Activated T-helper 1 cell treated with anti-CD3 and anti-CD28 coated beads, Interleukin-12 subunit alpha, Interleukin-12 subunit beta, Interleukin-2, Interleukin-4 antibody, amounts not matched to agents 30 ng/mL and 10 ng/mL and 1 ng/mL, durations not matched to agents 14 hours and 24 hours and 36 hours (primary cell): ENCODE measurements at places on chromosomes 12 and 14. TPM values are rescaled to one million over a fixed set of nuclear protein-coding genes. Genes with fewer than 3 reads are reported as not detected.

GRCh38 chr12:97275256-97275655 is 187.3 kb upstream of the RMST start:
- DNase-seq, result no peak

- no peak for DNase-seq
Observed at GRCh38 chr12:104691721-104692556, 235.2 kb downstream of the CHST11 start.

DNA sequence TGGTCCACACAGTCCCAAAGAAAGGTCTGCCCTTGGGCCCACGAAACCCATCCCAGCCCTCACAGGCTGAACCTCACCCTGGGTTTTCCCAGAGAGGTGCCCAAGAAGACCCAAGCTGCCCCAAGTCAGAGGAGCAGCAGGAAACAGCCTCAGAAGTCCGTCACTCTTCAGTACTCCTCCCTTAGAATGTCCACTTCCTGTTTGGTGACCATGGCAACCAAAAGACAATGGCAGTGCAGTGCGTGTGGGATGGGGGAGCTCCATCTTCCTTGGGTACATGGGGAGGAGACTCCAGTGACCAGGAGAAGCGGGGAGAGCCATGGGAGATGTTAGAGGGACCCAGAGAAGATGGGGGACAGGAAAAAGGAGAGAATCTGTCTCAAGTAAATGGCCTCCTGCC is 11.3 kb downstream of the SELPLG start:
- peak; percentile 11 for DNase-seq

DNA sequence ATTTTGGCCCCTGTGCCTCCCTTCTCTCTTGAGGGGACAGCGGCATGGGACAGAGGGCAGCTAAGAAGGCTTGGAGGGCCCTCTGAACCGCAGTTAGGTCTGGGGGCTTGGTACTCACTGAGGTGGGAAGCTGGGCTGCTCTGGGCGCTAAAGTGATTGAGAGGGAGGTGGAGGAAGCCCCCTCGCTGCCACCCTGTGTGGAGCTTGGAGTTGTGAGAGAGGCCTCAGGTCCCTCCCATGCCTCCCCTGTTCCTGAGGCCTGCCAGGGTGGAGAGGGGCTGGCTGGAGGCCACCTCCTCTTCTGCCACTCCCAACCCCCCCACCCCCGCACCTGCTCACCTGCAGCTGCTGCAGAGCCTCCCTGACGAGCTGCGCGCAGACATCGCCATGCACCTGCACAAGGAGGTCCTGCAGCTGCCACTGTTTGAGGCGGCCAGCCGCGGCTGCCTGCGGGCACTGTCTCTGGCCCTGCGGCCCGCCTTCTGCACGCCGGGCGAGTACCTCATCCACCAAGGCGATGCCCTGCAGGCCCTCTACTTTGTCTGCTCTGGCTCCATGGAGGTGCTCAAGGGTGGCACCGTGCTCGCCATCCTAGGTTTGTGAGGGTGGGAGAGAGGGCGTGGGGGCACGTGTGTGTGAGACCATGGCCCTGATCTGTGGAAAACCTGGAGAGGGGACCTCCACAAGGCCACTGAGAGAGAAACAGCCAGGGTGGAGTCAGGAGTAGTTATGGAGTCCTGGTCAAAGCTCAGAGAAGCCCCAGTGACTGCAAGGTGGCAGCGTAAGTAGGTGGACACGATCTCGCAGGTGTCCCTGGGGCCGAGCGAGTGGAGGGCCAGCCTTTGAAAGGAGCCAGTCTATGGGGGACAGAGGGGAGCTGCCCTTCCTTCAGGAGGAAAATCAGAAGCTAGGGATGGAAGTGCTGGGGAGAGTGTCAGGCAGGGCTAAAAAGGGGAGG is 11.2 kb downstream of the KCNH3 start:
- DNase-seq, result no peak

DNA sequence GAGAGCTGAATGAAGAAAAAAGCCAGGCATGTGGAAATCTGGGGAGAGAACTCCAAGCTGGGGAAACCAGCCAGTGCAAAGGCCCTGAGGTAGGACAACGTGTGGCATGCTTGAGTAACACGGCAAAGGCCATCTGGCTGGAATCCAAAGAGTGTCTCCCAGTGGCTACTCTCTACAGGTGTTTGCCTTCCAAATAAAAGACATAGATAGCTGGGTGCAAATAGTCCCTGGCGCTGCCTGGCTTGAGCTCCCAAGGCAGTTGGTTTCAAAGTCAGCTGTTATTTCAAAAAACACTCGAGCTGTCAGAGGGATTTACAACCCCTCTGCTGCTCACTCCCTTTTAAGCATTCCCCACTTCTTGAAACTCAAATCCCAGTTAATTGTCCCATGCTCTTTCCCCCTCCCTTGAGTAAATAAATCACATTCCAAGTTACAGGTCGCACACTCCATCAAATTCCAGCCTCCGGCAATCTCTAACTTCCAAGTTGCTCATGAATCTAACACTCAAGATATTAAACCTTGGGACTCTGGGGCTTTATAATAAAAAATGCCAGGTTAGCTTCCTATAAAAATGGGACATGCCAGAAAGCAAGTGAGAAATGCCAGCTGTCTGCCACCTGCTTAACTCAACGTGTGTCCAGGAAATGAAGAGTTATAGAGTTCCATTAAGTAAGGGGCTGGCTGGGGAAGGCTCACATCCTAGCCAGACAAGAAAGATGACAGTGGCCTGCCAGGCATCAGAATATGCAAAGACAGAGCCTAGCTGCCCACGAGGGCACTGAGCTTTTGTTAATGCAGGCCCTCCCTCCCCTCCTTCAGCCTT is 133.6 kb upstream of the NOS1 start:
- DNase-seq, result no peak

Gene TAS2R8
- not detected in 2 replicates for total RNA-seq
